Posterior vena cava (tissue), 2 donors: ENCODE measurements at places on chromosomes 7 and 10. TPM values are rescaled to one million over a fixed set of nuclear protein-coding genes. Genes with fewer than 3 reads are reported as not detected.

GRCh38 chr10:28778524-28778923 is 101.2 kb downstream of the BAMBI start:
- DNase-seq, result no peak

DNA sequence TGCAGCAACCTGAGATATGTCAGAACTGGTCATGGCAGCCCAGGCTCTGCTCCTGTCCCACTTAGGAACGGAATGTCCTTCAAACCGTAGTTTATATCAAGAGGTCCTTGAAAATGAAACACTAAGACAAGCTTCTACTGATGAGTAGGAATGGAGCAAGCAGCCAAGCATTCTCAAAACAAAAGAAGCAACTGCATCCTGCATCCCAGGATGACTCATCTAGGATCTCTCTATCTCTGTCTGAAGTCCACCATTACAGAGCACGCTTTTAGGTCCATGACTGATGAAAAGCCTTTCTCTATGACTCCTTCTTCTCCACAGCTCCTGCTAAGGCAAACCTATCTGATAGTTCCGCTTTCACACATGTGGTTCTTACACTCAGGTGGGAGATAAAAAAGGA is 16.3 kb downstream of the MBL2 start:
- DNase-seq, result no peak

GRCh38 chr10:30637881-30638467 is 8.4 kb upstream of the LYZL2 start:
- no peak for DNase-seq

- DNase-seq, result no peak
Measured at GRCh38 chr10:120841522-120842189, 9.5 kb upstream of the WDR11 start.

GRCh38 chr10:114426476-114426875 is 22.2 kb upstream of the AFAP1L2 start:
- DNase-seq, result no peak

ACBD7 gene
- not detected for total RNA-seq

CCDC126 gene
- total RNA-seq, result 15.5 TPM
